AG09309 (cell line): ENCODE measurements at places on chromosomes 13 and 19.
A peak's percentile ranks its signal among the peaks of the same experiment; 100 is the strongest.

DNA sequence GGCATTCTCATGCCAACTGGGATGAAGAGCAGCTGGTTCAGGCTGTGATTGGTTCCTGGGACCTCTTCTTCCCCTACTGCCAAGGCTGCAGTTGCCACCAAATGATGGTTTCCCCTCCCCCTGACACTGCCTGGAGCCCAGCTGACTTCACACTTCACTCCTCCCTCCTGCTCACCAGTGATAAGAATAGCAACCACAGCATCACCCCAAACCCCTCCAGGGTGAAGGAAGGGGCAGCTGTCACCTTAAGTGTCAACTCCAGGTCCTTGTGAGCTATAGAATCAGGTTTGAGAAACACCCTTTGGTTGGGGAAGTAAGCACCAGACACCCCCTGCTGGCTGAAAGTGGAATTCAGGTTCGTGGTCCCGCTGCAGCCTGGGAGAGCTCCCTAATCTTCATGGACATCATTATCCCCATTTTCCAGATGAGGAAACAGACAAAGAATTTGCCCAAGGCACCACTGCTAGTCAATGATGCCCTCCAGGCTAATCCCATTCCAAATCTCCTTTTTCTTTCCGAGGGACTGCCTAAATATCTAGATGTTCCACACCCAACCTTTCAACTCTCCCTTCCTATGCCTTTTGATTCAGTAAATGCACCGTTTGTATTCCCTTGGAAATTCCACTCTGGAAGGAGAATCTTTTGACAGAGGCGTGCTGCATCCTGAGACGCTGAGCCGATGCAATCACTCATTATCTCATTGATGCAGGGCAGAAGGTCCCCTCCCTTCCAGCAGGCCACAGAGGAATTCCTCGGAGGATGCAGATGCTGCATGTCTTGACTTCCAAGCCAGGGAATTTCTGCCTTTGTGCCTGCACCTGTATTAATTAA lies 50.6 kb upstream of the UQCRFS1 start:
- DNase-seq, result no peak

DNA sequence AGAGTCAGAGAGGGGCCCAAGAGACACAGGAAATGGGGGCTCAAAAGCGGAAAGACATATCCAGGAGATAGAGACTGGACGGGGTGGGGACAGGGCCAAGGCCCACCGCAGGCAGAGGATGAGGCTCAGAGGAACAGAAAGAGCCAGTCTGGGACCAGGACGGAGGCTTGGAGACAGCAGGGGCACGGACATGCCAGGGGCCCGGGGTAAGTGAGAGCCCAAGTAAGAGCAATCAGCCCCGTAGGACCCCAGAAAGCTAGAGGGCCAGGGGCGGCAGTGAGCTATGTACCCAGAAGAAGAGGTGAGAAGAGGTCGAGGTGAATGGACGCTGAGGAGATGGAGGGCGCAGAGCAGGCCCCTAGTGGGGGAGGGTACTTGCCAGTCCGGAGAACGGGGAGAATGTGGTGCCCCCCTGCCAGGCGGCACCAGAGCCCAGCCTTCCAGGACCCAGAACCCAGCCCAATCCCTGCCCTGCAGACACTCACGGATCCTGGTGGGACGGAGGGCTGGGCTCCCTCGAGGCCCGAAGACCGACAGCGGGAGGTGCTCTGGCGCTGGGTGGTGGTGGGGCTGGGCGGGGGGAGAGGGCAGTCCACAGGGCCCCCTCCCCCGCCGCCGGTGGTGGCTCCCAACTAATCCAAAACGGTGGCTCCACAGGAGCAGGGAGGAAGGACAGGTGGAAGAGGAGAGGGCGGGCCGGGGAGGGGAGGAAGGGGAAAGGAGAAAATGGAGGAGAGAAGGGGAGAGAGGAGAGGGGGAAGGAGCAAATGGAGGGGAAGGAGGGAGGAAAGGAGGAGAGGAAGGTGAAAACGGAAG lies 1.0 kb downstream of the GRIK5 start:
- DNase-seq, result no peak

DNA sequence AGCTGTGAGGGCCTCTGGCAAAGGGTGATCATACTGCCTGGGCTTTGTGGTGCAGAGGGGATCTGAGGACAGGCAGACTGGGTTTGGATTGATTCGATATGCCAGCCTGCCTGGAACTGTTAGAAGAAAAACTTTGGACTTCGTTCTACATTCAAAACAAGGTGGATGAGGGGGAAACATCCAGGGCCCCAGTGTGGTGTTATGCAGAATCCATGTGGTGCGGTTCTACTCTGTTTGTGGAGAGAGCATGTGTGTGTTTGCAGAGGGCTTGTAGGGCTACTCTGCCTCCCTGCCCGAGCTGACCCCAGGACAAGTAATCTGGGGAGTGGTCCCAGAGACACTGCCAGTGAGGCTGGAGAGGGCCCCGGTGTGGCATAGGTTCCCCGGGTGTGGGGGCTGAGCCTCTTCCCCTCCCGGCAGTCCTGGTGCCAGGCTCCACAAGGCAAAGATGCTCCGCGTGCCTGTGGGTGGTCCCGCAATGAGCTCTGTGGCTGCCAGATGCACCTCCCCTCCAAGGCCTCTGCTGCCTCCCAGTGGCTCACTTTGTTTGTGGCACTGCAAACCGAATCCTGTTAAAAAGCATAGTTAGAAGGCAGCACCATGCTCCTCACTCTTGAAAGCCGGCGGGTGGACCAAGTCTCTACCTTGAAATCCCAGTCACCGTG lies 22.3 kb upstream of the TFDP1 start:
- peak; percentile 17 for DNase-seq

- DNase-seq, result no peak
Measured at GRCh38 chr19:43913383-43913782, 21.7 kb downstream of the ZNF45 start.

DNA sequence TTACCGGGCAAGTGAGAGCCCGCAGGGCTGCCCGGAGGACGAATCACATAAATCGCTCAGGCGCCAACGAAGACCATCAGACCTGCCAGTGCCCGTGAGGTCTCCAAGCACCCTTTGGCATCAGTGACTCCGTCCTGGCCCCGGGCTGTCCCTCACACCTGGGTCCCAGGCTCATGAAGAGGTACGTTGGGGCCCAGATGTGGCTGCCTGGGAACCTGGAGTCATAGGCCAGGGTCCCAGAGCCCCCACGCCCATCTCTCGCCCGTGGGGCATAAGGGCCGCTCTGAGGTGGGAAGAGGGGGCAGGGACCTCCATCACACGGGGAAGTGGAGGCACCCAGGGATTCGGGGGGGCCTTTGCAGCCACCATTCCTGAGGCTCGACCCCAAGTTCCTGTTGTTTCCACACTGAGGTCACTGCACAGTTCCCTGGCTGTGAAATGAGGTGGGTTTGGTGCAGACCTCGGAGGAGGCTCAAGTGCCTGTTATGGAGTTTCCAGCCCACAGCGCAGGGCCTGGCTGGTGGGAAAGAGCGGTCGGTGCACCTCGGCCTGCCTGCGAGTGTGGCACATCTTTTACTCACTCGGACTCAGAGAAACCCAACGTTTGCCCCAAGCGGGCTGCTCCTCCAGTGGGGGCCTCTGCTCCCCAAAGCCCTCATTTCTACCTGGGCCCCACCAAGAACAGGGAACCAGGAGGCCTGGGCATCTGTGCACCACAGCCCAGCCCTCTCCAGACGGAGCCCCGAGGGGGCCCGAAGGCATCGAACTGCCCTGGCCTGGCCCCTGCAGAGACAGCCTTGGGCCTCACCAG lies 35.9 kb upstream of the C13orf46 start:
- no peak for DNase-seq

- DNase-seq, result peak; percentile 13
Measured at GRCh38 chr13:26656919-26657318, 99.4 kb downstream of the WASF3 start.

DNA sequence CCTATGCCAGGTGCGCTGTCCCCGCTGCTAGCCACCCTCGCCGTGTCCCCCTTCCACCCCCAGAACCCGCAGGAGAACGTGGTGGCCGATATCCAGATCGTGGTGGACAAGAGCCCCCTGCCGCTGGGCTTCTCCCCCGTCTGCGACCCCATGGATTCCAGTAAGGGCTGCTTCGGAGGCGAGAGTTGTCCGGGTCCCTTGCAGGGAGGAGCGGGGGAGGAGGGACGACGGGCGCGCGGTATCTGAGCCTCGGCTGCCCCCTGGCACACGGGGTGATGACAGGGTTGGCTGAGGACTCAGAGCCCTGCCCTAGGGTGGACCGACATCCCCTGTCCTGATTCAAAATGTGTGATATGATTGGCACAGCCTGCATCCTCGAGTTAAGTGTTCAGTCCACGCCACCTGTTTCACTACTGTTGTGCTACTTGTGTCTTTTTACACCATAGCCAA lies 653 bp downstream of the MVB12A start:
- no peak for DNase-seq

GRCh38 chr19:43687660-43687997 lies 17.7 kb upstream of the PLAUR start:
- DNase-seq, result no peak

GRCh38 chr19:55284405-55285058 lies 735 bp downstream of the BRSK1 start:
- no peak for DNase-seq

DNA sequence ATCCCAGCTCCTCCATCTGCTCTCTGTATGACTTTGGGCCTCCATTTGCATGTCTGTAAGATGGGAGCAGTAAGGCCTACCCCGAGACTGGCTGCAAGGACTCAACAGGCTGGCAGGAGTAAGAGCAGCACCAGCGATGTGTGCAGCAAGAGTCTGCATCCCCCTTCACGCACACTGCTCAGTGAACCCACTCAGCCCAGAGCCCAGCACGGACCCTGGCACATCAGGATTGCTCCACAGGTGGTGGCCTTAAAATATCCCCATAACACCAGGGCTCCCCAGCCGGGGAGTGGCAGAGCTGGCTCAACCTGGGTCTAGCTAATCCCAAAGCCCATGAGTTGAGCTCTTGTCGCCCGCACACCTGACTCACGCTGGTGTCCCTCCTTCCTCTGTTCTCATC lies 23.4 kb downstream of the VRK3 start:
- no peak for DNase-seq

GRCh38 chr19:11587975-11588631 lies 9.2 kb upstream of the ZNF627 start:
- DNase-seq, result no peak

- DNase-seq, result no peak
Measured at GRCh38 chr19:8505680-8506401, 3.4 kb upstream of the PRAM1 start.

DNA sequence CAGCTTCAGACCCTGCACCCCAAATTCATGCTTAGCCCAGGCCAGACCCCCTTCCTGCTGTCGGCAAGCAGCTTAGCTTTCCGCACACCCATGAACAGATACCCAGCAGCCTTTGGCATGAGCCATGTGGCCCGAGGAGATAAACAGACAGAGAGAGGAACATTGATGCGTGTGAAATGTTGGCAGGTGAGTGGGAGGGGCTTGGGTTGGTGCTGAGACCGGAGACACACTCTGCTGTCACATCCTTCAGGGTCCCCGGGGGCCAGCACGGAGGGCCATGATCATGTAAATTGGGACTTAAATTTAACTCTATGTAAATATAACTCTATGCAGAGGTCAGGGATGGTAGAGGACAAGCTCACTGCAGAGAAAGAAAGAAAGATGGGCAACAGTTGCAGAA lies 1.5 kb downstream of the CD22 start:
- DNase-seq, result no peak

DNA sequence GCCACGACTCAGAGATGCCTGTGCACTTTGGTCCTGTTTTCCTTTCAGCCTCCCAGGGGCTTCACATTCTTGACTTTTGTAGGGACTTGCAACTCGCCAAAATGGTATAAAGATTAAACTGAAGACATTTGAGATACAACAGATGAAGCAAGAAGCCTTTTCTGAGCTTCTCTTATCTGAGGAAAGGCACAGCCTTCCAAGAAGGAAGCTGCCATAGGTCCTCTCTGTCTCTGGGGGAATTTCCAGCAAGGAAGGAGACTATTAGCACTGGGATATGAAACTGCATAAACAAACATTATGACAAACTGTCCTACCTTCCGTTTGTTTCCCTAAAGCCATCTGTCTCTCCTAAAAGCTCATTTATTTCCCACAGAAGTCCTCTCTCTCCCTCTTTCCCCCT lies 39.3 kb downstream of the TGDS start:
- DNase-seq, result no peak

GRCh38 chr13:35884211-35884760 lies 246.9 kb downstream of the DCLK1 start:
- DNase-seq, result peak; percentile 21

DNA sequence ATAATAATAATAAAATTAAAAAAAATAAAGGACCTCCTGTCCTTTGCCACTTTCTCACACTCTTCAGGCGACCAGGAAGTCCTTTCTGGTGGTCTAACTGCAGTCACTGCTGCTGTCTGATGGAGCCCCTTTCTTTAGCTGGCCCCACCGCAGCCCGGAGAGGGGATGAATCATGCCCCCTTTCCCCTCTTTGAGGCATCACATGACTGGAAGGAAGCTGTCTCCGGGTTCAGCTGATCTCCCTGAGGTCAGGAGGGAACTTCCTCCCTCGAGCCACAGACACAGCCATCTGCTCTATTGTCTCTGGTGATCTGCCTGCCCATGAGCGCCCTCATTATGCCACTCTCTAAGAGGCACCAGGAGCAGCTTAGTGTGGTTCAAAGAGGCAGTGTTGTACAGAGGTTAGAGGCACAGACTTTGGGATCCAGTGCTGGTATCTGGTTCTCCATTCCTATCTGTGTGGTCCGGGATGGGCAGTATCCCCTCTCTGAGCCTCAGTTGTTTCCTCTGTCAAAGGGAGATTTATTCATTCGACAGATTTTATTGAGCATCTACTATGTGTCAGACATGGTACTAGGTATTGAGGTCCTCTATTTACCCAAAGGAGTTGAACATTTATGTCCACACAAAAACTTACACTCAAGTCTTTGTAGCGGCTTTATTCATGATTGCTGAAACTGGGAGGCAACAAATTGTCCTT lies 30.0 kb downstream of the VAV1 start:
- DNase-seq, result no peak

- no peak for DNase-seq
Measured at GRCh38 chr13:95552208-95552538, 347 bp upstream of the CLDN10 start.

- no peak for DNase-seq
Measured at GRCh38 chr13:70995338-70995737, 871.7 kb downstream of the DACH1 start.

GRCh38 chr19:16904599-16904998 lies 15.8 kb downstream of the F2RL3 start:
- DNase-seq, result no peak

DNA sequence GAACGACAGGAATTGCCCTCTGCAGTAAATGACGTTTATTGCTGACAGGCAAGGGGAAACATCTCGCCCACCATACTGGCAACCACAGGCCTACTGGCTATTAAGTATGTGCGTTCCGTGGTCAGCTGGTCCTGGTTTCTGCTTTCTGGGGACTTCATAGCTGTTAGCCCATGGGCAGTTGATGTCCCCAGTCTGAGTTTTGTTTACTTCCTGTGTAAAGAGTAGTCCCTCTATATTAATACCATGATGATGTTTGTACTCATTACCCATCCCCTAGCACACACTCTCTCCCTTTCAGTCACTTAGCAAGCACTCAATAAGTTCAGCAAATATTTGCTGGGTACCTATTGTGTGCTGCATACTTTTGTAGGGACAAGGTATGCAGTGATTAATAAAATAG lies 6.5 kb upstream of the MIA start:
- no peak for DNase-seq

DNA sequence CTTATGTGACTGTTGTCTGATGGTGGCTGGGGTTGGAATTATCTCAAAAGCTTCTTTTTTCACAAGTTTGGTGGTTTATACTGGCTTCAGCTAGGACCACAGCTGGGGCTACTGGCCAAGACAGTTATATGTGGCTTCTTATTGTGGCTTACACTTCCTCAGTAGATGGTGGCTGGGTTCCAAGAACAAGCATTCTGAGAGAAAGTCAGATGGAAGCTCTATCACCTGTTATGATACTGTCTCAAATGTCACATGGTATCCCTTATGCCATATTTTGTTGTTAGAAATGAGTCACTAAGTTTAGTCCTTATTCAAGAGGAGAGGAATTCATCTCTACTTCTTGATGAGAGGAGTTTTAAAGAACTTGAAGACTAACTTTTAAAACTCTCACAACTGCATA lies 41.6 kb downstream of the NDFIP2 start:
- DNase-seq, result peak; percentile 4
